ENCODE measurements at places on chromosomes 13 and 19.
A peak's percentile ranks its signal among the peaks of the same experiment; 100 is the strongest.

DNA sequence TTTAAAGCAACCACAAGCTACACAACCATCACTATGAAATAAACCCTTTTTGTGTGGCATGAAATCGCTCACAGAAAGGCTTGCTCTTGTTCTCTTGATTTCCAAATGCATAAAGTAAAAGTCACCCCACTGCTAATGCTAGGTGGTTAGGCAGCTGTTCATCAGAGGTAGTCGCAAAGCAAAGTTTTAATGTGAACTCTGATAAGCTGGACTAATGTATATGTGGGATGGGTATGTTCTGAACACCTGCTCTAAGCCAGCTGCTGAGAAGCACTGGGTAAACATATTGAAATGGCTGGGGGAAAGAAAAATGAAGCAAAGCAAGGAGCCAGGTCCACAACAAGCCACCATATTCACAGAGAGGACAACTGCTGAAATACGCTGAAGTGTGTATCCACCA, 142.3 kb downstream of the KLF12 start:
- no peak for DNase-seq

DNA sequence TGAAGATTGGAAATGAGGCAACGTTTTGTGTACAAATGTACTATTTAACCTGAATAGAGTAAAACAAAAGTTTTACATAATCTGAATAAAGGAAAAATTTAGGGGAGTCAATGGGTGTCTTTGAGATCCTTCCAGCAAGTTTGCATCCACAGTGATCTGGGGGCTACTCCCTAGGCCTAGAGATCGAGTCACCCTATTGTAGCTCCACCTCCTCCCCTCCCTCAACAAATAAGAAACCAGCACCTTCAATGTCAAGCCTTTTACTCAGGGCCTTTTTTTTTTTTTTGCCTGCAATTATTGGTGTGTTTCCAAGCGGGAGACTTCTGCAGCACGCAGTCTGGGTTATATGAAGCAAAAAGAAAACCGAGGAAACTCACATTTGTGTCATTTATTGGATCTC, 16.3 kb upstream of the RAP2A start:
- DNase-seq = no peak

- no peak for DNase-seq
These were observed 376.7 kb downstream of the OXGR1 start for GRCh38 chr13:96617528-96617927.

GRCh38 chr13:76638181-76638580, 248.0 kb downstream of the KCTD12 start:
- DNase-seq = no peak

- no peak for DNase-seq
These were observed 1533.0 kb downstream of the UQCRFS1 start for GRCh38 chr19:27679905-27680304.

- no peak for DNase-seq
These were observed 1.3 kb downstream of the BLOC1S3 start for GRCh38 chr19:45179892-45180370.

DNA sequence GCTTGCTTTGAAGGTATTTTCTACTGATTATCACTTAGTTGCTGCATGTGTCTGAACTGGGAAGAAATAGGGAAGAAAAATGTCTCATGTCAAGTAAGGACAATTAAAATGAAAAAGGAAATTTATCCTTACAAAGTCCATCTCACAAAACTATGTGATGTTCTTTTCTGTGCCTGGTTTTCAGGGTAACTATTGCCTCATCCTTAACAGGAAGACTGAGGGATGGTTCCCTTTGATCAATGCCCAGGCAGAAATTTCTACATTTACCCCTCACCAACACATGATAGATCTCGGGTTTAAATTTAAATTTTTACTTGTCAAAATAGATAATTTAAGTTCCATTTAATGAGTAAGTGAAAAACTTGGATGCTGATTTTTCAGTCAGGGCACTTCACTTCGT, 3.9 kb upstream of the FOXO1 start:
- peak; percentile 16 for DNase-seq

GRCh38 chr13:33963134-33963533, 145.2 kb downstream of the RFC3 start:
- DNase-seq = no peak

- peak; percentile 46 for DNase-seq
These were observed 2.2 kb downstream of the TSC22D1 start for GRCh38 chr13:44573790-44574465.

- DNase-seq = no peak
These were observed 20.3 kb upstream of the CRTC1 start for GRCh38 chr19:18662972-18663732.

DNA sequence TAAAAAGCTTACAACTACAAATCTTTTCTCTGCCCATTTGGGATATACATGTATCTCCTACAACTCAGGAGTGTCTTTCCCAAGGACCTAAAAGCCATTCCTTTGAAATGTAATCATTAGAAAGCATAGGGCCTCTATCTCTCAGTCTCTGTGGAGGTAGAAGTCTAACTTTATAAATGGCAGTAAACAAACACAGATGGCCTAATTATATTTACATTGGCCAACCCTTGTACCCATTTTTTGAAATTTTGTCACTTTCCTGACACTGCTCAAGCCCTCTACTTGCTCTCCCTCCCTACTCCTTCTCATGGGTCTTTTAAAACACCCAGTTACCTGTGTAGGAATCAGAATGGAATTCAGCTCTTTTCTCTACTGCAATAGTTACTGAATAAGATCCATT, 24.8 kb downstream of the RNF6 start:
- no peak for DNase-seq

- DNase-seq = no peak
These were observed 132.5 kb downstream of the NALCN start for GRCh38 chr13:101283782-101284181.

GRCh38 chr13:84466461-84466860, 584.2 kb upstream of the SLITRK1 start:
- no peak for DNase-seq

DNA sequence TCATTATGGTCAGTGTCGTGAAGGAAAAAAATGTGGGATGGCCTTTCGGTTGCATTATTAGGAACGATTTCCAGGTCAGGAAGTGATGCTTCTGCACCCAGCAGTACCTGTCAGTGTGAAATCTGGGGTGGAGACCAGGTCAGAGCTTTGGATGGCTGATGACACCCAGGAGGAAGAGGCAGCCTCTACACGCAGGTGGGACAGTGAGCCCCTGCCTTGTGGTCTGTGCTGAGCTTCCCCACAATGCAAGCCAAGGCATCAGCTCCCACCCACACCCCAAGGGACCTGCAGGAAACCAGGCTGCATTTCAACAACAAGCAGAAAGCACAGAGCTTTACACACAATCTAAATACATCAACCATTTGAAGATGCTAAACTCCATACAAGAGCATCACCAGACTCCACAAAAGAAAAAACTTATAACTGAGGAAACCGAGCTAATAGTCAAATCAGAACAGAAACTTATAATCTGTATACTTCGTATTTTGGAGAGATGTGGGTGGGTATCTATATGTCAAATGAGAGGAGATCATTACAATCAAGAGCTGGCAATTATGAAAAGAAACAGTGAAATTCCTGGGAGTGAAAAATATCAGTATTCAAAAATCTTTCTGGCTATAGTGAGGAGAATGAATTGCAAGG, 130.1 kb downstream of the ZDHHC20 start:
- no peak for DNase-seq

DNA sequence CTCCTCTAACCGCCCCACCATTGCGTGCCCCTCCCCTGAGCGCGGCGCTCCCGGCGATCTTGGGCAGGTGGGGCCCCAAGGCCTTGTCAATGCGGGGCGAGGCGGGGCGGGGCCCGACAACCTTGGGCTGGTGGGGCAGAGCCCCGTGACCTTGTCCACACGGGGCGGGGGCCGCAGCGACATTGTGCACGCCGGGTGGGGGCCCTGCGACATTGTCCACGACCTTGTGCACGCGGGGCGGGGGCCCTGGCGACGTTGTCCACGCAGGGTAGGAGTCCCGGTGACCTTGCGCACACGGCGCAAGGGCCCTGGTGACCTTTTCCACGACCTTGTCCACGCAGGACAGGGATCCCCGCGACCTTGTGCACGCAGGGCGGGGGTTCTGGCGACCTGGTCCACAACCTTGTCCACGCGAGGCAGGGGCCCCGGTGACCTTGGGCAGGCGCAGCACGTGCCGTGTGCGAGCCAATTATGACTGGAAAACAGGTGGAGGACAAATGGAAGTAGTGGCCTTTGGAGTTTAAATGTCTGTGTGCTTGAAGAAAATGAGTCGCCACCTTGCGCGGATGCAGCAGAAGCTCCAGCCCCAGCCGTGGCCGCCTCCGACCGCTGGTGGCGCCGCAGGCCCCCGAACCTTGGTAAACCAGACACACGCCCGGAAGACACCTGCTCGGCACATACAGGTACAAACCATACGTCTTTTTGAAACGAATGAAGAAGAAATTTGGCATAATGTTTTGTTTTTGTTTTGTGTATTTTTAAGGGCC, 62.6 kb downstream of the LATS2 start:
- DNase-seq = no peak

GRCh38 chr19:18093439-18094161, 4.0 kb upstream of the MAST3 start:
- DNase-seq = no peak

DNA sequence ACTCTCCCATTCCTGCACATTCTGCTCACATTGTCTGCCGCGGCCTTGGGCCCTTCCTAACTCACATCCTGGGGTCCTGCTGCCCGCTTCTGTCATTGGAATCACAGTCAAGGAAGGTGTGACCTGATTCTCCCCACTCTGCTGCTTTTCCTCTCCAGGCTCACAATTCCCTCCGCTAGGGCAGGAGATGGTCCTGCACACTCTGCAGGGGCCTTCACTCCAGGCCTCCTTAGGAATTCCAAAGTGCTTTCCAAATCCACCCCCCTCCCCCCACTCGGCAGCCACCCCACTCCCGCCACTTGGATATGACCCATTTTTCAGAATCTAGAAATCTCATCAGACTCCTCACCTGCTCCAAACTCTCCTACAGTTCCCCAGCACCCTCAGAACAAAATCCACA, 3.1 kb upstream of the SLC5A5 start:
- DNase-seq = no peak

DNA sequence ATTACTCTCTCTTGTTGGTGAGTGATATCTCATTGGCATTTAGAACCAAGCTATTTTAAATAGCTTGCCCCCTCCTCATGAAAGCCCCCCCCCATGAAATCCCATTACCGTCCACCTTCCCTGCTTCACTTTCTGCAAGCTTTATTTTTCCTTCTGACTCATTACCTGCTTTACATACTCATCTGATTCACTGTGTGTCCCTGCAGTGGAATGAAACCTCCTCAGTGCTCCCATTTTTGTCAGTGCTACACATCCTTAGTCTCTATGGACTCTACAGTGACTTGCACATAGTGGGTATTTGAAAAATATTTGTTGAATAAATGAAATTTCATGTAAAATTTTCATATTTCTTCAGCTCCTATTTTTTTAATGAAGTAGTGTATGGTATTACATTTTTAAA, 62.3 kb downstream of the DOCK9 start:
- no peak for DNase-seq

- DNase-seq = no peak
These were observed at the start of gene KCNRG for GRCh38 chr13:50015258-50015657. Gene KCNRG (plus strand): TSS chr13:50015444. CDS start chr13:50015494, 50 bp downstream.

DNA sequence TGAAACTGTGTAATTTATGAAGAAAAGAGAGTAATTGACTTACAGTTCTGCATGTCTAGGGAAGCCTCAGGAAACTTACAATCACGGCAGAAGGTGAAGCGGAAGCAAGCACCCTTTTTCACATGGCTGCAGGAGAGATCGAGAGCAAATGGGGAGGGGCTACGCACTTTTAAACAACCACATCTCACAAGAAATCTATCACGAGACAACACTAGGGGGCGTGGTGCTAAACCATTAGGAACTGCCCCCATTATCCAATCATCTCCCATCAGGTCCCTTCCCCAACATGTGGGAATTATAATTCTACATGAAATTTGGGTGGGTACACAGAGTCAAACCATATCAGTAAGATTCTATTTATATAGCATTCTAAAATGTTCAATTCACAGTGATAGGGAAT, 114.8 kb upstream of the TRPC4 start:
- no peak for DNase-seq

GRCh38 chr19:42532891-42533290, 4.6 kb upstream of the CEACAM1 start:
- no peak for DNase-seq

DNA sequence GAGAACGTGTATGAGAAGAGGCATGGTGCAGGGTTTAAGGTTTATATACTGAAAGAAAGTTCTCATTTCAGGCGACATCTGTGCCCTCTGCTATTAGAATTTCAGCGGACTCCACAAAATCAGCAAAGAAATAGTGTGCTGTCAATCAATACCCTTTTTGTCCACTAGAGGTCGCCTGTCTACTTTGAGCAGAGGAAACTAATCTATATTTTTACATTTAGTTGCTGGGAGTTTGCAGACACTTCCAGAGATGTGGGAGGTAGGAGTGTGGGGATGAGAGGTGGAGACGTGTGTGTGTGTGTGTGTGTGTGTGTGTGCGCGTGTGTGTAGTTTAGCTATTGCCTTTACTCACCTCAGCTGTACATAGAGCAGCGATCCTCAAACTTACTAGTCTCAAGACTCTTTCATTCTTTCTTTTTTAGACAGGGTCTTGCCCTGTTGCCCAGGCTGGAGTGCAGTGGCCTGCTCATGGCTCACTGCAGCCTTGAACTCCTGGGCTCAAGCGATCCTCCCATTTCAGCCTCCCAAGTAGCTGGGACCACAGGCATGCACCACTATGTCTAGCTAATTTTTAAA, 9.7 kb downstream of the INAFM1 start:
- DNase-seq = peak; percentile 55

GRCh38 chr13:31775686-31776085, 36.4 kb downstream of the RXFP2 start:
- DNase-seq = no peak

- DNase-seq = no peak
These were observed 193.5 kb downstream of the UQCRFS1 start for GRCh38 chr19:29019403-29019802.

- DNase-seq = peak; percentile 70
These were observed 6.3 kb downstream of the PGLYRP1 start for GRCh38 chr19:46016426-46017094.

DNA sequence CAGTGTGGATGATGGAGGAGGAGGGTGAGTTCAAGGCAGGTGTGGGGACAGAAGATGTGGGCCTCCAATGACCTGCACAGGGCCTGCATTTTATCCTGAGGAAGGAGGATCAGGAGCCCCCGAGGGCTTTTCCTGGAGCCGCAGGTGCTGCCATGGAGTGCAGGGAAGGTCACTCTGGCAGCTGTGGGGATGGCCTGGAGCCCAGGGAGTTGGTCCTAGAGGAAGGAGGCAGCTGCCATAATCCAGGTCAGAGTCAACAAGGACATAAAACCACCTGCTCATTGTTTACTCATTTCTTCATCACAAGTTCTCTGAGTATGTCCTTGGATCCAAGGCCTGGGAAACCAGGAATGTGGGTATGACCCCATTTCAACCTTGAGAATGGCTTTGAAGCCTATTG, 87.2 kb downstream of the SCGB2B2 start:
- DNase-seq = no peak

GRCh38 chr13:40668335-40668734, 1.9 kb upstream of the FOXO1 start:
- peak; percentile 73 for DNase-seq

- no peak for DNase-seq
These were observed 51.3 kb downstream of the COL4A2 start for GRCh38 chr13:110358381-110358780.

Measured in AML-193 (cell line).